Mesangial cell (primary cell): ENCODE measurements at places on chromosomes 1 and 21. TPM values are rescaled to one million over a fixed set of nuclear protein-coding genes. Genes with fewer than 3 reads are reported as not detected.

RGS16 gene
- total RNA-seq: 0.16 and 0.38 TPM in 2 replicates

AQP10 gene
- not detected in 2 replicates for total RNA-seq

LRRC8B gene
- 5.2 and 7.1 TPM in 2 replicates for total RNA-seq

HPCAL4 gene
- total RNA-seq: not detected in 2 replicates

MAP3K21 gene
- 4.1 and 6.6 TPM in 2 replicates for total RNA-seq

MEGF6 gene
- total RNA-seq: 7.3 and 22.1 TPM in 2 replicates

TMEM69 gene
- total RNA-seq: 25.7 and 28.4 TPM in 2 replicates

MARK1 gene
- 3.3 and 3.7 TPM in 2 replicates for total RNA-seq

AXDND1 gene
- 0.25 and 0.33 TPM in 2 replicates for total RNA-seq

AKR7A3 gene
- total RNA-seq: 0.51 and 0.65 TPM in 2 replicates

TRAPPC3 gene
- 60.6 and 64.2 TPM in 2 replicates for total RNA-seq

SLC30A10 gene
- under 0.01 TPM in 1 of 2 replicates, not detected in the other for total RNA-seq

WDR64 gene
- total RNA-seq: not detected in 2 replicates

PLEKHG5 gene
- 14.2 and 16.1 TPM in 2 replicates for total RNA-seq

NBPF1 gene
- total RNA-seq: 7.2 and 12.2 TPM in 2 replicates

RIPPLY3 gene
- total RNA-seq: 0.16 and 0.51 TPM in 2 replicates

AGBL4 gene
- not detected in 2 replicates for total RNA-seq

SPATA45 gene
- total RNA-seq: not detected in 2 replicates

NPPA gene
- total RNA-seq: not detected in 2 replicates

RGS7 gene
- total RNA-seq: 0.81 TPM in 1 of 2 replicates, not detected in the other

IL22RA1 gene
- total RNA-seq: under 0.01 and 0.16 TPM in 2 replicates

CORT gene
- total RNA-seq: 0.25 and 0.98 TPM in 2 replicates

ADCY10 gene
- total RNA-seq: under 0.01 TPM in 1 of 2 replicates, not detected in the other

PLPP3 gene
- 3.6 and 9.6 TPM in 2 replicates for total RNA-seq

FMOD gene
- 0.25 TPM in 1 of 2 replicates, not detected in the other for total RNA-seq

GLIS1 gene
- 6.7 and 12.5 TPM in 2 replicates for total RNA-seq

LGR6 gene
- total RNA-seq: 0.25 TPM in 1 of 2 replicates, not detected in the other

LAMC1 gene
- 192 and 216 TPM in 2 replicates for total RNA-seq

C1orf21 gene
- total RNA-seq: 2.9 and 4.2 TPM in 2 replicates

AMPD1 gene
- total RNA-seq: not detected in 2 replicates

SHCBP1L gene
- 0.33 TPM in 1 of 2 replicates, not detected in the other for total RNA-seq

CLIC6 gene
- under 0.01 TPM in 2 replicates for total RNA-seq

SLFNL1 gene
- under 0.01 and 0.13 TPM in 2 replicates for total RNA-seq

HAO2 gene
- total RNA-seq: not detected in 2 replicates

SYT2 gene
- under 0.01 TPM in 1 of 2 replicates, not detected in the other for total RNA-seq

KCNJ15 gene
- total RNA-seq: 19.9 and 79.2 TPM in 2 replicates

S100A9 gene
- not detected in 2 replicates for total RNA-seq

OPTC gene
- total RNA-seq: not detected in 2 replicates

C8A gene
- total RNA-seq: not detected in 2 replicates

LCE1D gene
- not detected in 2 replicates for total RNA-seq

RNF220 gene
- total RNA-seq: 91.1 and 105 TPM in 2 replicates

SEMA4A gene
- total RNA-seq: 0.49 and 2.4 TPM in 2 replicates

RNF186 gene
- total RNA-seq: not detected in 2 replicates

TNFRSF1B gene
- 0.16 and 2.3 TPM in 2 replicates for total RNA-seq

GJB4 gene
- 0.13 and 0.16 TPM in 2 replicates for total RNA-seq
